Activated naive CD4-positive, alpha-beta T cell treated with anti-CD3 and anti-CD28 coated beads, Interleukin-2, amount 50 U/mL, for 72 hours (primary cell): ENCODE measurements at places on chromosomes 5 and 9. TPM values are rescaled to one million over a fixed set of nuclear protein-coding genes. Genes with fewer than 3 reads are reported as not detected.

DNA sequence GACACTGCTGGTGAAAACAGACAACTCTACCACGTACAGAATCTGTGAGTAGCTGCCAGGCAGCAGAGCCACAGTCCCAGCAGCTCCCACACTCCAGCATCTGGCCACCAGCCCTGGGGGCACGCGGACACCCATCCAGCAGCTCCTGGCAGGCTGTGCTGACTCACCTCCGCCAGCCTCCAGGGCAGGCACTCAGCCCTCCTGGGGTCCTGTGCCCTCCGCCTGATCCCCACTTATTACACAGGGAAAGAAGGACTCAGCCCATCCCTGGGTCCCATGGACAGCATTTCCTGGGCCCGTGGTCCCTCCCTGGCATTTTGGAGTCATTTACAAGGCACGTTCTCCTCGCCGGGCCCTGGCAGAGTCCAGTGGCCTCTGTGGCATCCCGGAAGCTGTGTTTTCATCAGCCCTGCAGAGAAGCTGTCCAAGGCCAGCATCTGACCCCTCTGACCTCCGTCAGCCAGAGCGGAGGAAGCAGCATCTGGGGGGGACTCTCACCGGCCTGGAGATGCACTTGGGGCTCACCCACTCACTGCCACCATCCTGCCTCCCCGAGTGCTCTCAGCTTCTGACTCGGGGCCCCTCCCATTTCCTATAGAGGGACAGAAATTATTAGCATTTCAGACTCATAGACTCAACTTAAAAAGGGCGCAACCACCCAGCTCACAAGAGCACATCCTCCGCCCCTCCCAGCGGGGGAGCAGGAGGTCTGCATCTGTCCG lies 21.6 kb downstream of the PAEP start:
- DNase-seq = no peak

The PCDHGA6 gene
- total RNA-seq = 0.08 TPM

The ZNF366 gene
- total RNA-seq = not detected

The STK32A gene
- total RNA-seq = not detected

DNA sequence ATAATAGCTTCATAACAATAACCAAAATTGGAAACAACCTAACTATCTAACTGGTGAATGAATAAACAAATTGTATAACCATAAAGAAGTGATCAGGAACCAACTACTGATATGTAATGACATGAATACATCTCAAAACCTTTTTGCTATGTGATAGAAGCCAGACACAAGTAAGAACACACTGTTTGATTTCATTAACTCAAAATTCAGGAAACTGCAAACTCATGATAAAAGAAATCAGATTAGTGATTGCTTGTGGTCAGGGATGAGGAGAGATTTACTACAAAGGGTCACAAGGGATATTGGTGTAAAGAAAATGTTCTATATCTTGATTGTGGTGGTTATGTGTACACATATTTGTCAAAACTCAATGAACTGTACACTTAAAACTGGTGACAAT lies 22.6 kb upstream of the BRINP1 start:
- no peak for DNase-seq

DNA sequence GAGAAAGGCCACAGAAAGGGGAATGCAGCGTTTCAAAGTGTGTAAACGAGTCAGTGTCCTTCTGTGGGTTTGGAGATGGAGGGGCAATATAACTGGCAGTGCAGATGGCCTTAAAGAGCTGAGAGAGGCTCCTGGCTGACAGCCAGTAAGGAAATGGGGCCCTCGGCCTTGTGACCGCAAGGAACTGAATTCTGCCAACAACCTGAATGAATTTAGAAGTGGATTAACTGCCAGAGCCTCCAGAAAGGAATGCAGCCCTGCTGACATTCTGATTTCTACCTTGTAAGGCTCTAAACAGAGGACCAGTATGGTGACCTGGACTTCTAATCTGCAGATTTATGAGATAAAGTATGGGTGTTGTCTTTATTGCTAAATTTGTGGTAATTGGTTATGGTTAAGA lies 17.5 kb upstream of the NREP start:
- no peak for DNase-seq

DNA sequence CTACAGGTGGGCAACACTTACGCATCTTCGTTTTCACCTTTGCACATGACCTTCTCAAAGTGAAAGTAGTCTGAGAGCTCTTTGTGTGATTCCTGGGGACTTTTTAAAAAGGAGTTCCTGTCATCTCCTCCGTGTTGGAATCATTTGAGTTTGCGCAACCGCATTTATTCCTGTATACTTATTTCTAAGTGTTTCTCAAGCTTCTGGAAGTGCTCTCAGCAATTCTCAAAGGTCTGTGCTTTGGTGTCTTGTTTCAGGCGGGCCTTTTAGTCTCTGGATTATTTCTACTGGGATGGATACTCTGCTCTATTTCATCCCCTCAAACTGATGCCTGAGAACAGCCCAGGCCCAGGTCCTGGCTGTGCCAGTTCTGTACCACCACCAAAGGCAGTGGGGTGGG lies 226.5 kb upstream of the TUT7 start:
- DNase-seq = no peak

- no peak for DNase-seq
Measured at GRCh38 chr9:79756414-79756813, 184.6 kb downstream of the TLE4 start.

The RNF38 gene
- total RNA-seq = 35.8 TPM

DNA sequence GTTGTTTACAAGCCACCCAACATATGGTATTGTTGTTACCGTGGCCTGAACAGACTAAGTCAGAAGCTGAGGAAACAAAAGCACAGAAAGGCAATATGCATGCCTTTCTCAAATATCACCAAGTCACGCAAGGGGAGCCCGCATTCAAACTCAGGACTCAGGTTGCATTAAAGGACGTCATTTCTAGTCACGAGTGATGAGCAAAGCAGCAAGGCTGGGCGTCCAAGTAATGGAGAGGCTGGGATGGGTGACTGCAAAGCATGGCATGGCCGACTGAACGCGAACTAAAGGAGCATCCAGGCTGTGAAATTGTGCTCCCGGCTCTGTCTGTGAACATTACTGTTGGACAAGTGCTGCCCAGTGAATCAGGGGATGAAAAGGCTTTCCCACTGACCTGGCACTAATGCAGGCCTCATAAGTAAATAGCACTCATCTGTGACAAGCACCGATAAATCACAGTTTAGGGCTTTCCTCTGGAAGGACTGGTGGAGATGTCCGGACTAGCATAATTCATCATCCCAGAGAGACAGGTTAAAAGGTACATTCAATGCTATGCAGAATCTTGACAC lies 202.8 kb downstream of the SPOCK1 start:
- DNase-seq = no peak

The SHISAL2B gene
- not detected for total RNA-seq

GRCh38 chr9:25381141-25381540 lies 297.1 kb downstream of the TUSC1 start:
- DNase-seq = no peak

GRCh38 chr9:113772121-113772810 lies 103.8 kb upstream of the ZNF618 start:
- no peak for DNase-seq

DNA sequence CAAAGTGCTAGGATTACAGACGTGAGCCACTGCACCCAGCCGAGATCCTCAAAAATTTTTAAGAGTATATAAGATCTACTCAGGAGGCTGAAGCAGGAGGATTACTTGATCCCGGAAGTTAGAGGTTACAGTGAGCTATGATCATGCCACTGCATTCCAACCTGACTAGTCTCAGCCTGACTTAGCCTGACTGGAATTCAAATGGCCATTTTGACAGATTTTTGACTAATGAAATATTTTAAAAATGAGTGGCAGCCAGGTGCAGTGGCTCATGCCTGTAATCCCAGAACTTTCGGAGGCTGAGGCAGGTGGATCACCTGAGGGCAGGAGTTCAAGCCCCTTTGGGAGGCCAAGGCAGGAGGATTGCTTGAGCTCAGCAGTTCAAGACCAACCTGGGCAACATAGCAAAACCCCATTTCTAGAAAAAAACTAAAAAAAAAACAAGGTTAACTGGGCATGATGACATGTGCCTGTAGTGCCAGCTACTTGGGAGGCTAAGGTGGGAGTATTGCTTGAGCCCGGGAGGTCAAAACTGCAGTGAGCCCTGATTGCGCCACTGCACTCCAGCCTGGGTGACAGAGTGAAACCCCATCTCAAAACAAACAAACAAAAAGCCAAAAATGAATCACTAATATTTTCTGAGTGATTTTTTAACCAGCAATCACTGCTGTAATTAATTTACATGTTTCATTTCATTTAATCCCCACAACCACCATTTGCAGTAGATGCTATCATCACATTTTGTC lies 16.6 kb downstream of the ATOX1 start:
- no peak for DNase-seq

GRCh38 chr5:149210225-149210624 lies 61.4 kb upstream of the AFAP1L1 start:
- DNase-seq = no peak

- DNase-seq = no peak
Measured at GRCh38 chr9:97698865-97699264, 1.7 kb upstream of the XPA start.

The DRD1 gene
- total RNA-seq = not detected

- peak; percentile 91 for DNase-seq
Measured at GRCh38 chr9:137046088-137046787, at the start of gene NPDC1. TSS of gene NPDC1 (minus strand) at chr9:137046177. CDS start at chr9:137045989, 188 bp downstream.

GRCh38 chr9:72864327-72864726 lies 88.5 kb downstream of the ALDH1A1 start:
- no peak for DNase-seq

The WDR38 gene
- total RNA-seq = not detected

The DOK3 gene
- 14.9 TPM for total RNA-seq

GRCh38 chr5:14062178-14062577 lies 81.0 kb upstream of the TRIO start:
- DNase-seq = no peak

DNA sequence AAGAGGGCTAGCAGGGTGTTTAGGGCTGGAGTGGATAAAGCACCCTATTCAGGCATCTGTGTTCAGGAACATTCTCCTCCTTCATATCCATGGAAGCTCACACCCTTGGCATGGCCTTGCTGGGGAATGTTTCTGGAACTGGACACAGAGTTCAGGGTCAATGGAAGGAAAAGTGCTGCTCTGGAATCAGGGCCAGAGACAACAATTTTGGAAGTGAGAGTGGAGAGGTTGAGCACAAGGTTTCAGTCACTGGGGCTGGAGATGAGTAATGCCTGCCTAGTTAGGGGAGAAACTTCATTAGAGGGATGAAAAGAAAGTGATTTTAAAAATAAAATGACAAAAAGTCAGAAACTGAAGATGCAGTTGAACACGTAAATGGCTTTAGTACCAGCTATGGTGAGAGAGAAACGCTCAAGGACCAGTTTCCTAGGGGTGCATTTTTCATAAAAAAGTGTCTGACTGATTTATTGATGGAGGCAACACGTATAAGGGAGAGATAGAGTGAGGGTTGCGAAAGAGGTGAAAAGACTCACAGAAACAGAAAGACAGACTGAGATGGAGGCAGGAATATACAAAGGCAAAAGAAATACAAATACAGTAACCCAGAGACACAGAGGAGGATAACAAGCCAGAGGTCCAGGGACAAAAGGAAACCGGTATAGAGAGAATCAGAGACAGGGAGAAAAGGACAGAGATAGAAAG lies 8.0 kb upstream of the TNFSF15 start:
- DNase-seq = no peak

The FOXD4L5 gene
- total RNA-seq = 0.23 TPM

GRCh38 chr9:118170032-118170955 lies 466.1 kb downstream of the TLR4 start:
- no peak for DNase-seq
